ENCODE measurements at places on chromosomes 1 and 21. TPM values are rescaled to one million over a fixed set of nuclear protein-coding genes. Genes with fewer than 3 reads are reported as not detected.

DNA sequence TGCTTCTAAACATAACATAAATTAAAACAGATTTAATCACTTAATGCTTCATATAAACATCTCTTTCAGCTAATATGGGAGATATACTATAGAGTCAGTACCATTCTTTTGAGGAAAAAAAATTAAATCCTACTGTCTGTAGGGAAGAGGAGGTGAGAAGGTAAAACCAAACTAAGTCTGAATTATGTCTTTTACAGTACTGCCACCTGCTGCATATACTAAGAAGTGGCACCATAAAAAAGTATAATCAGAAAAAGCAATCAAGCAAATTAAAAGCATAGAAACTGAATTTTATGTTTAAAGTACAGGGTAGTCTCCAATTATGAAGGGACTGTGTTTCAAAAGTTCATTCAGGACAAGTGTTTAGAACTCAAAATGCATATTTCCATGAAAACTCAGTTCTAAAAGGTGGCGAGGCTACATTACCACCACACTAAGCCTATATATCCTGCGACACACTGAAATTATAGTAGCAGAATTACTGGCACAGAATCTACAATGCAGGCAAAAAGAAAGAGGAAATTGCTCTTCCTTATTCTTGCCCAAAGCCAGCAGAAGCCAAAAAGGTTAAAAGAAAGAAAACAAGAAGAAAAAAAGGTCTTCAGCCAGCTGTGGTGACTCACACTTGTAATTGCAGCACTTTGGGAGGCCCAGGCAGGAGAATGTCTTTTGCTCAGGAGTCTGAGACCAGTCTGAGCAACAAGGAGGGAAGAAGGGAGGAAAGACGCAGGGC, 9.0 kb downstream of the NSL1 start:
- DNase-seq, result peak; percentile 31

DNA sequence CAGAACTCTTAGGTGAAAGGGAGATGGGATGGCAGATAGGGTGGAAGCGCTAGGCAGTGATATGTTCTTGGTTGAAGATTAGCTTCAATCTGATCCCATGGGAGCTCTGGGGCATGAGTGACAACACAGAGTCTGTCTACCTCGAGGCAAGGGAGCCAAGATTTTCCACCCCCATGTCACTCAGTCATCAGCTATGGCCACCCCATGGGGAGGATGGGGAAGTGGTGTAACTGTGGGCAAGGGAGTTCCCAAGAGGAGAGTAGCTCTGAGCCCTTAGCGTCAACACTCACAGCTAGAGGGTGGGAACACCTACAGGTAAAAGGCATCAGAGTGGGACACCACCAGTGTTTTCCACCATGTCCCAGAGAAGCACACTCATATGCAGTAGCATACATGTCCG, 30.3 kb upstream of the C1QA start:
- DNase-seq, result no peak

DNA sequence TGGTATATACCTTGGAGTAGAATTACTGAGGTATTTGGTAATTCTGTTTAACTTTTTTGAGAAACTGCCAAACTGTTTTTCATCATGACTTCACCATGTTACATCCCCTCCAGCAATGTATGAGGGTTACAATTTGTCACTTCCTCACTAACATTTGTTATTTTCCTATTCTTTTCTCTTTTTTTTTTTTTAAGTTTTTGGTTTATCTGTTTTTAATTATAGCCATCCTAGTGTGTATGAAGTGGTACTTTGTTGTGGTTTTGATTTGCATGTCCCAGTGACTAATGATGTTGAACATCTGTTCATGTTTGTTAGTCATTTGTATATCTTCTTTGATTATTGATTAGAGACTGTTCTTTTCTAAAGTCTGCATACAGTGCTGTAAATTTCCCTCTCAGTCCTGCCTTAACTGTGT, 147.3 kb downstream of the HS2ST1 start:
- no peak for DNase-seq

- no peak for DNase-seq
Observed at GRCh38 chr1:180266275-180267210, 36.5 kb downstream of the LHX4 start.

- DNase-seq, result peak; percentile 21
Observed at GRCh38 chr1:84143796-84144565, at the start of gene PRKACB. Gene PRKACB, plus strand, starts transcription at chr1:84144271. Its CDS starts 91 bp downstream, at chr1:84144362.

DNA sequence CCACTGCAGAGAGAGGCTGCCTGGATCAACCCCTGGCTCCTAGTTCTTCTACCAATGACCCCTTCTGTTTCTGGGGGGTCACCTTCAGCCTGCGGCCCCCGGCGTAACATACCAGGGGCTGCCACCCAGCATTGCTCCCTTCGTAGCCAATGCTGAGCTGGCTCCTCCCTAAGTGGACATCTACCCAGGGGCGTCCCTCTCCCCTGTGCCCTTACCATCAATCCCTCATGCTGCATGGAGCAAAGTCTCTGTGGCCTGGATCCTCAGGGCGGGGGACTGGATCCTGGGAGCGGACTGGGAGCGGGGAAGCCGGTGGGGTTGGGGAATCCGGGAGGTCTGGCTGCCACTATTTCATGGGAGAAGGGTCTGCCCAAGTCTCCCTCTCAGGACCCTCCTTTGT, 28.6 kb downstream of the TRIM67 start:
- DNase-seq, result no peak

DNA sequence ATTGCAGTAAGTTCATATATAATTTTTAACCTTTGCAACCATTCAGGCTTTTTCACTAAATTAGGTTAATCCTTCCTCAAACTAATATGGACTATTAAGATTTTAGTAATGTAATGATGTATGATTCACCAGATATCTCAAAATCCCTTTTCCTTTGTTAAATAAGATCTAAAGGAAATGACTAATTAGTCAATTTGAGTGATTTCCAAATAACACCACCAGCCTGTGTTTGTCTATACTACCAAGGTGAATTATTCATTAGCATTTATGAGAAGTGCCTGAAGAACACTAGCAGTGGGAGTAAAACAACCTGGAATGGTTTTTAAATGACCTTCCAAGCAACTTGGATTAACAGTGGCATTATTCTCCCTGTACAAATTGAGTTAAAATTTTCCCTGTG, 670.6 kb upstream of the PKN2 start:
- no peak for DNase-seq

GRCh38 chr1:212178851-212179250, 106.4 kb upstream of the PPP2R5A start:
- no peak for DNase-seq

DNA sequence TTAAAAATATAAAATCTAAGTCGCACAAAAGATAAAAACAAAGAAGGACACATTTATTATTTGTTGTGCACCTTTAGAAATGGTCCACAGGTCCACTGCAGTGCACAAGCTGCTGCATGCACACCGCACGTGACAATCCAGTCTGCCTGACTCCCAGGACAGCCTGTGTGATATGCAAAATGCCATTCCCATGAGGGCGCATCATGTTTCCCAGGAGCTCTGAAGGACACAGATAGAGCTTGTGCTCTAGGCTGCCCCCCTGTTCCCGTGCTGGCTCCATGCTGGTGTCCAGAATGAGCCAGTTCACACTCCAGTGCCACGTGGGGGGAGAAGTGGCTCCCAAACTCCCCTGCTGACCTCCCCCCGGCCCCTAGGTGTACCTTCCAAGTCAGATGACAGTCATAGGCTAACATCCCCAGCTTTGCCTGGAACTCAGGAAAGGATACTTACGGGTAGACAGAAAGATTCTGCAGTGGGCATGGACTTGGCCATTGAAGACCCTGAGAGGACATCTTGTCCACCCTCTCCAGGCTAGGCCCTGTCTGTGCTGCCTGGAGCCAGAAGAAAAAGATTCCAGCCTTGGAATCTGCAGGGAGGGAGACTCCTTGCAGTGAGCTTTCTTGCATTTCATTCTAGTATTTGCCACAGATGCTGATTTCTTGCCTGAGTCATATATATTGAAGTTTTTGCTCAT, 26.3 kb downstream of the RAB7B start:
- DNase-seq, result peak; percentile 55

DNA sequence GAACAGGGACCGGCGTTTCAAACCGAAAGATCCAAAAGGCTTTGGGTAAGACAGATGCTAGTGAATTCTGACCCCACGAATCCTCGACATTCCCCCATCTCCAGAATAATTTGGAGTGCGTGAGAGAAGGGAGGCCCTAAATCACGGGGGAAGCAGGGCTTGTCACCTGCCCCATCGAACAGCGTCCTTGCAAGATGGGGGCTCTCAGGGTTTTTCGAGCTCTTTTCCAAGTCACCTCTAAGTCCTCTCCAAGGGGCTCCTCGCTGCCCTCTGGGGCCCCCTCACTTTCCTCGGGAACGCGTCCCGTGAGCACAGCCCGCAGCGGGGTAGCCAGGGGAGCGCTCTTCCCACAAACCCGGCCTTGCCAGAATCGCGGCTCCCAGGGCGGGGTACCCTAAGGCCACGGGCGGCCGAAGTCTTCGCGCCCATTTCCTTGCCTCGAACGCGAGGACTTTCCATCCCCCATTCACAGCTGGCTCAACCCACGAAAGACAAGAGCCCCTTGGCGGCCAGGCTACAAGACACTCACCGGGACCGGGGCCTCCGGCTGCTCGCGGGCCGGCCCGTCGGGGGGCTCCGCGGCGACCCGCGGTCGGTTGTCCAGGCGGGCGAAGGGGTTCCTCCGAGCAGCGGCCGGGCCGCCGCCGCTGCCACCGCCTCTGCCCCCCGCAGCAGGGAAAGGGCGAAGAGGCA, 546 bp downstream of the DONSON start:
- peak; percentile 69 for DNase-seq

The NDUFV3 gene
- total RNA-seq, result 57.1 TPM

The TMEM240 gene
- total RNA-seq, result 2.4 TPM

The SV2A gene
- total RNA-seq, result 3.7 TPM

The CDK18 gene
- total RNA-seq, result 7.7 TPM

The ASCL5 gene
- total RNA-seq, result not detected
